ENCODE measurements at places on chromosomes 3 and 15.

DNA sequence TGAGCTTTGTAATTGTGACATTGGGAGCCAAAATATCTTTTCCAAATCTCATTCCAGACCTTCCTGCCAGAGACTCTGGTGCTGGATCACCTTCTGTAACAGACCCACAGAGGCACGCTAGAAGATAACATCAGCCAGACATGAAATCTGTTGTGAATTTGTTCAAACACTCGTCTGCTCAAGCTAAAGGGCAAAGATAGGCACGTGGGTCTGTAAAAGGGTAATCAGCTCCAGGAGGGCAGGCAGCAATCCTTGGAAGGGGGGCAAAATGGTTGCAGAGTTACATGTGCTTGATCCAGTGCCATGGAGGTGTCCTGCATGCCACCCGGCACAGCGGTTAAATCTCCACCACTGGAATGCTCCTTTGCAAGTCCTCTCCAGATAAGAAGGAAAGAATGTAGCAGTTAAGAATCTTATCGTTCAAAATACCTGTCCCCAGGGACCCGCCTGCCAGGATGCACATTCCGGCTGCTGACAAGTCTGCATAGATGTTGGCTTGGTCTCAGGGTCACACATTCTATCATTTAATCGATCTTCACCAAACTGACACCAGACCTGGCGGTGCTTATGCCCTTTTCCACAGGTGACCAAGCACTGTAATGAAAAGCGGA lies 74.8 kb downstream of the ADAMTS9 start:
- no peak for DNase-seq

GRCh38 chr15:80275961-80276360 lies 23.9 kb upstream of the CTXND1 start:
- DNase-seq: no peak

DNA sequence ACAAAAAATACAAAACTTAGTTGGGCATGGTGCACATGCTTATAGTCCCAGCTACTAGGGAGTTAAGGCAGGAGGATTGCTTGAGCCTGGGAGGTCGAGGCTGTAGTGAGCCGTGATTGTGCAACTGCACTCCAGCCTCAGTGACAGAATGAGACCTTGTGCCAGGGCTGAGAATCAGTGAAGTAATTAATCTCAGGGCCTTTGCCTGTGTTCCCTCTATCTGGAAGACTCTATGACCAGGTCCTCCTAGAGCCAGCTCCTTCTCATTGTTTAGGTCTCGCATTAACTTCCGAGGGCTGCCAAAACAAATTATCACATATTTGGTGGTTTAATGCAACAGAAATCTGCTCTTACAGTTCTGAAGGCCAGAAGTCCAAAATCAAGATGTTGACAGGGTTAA lies 41.4 kb upstream of the FLNB start:
- DNase-seq: no peak

GRCh38 chr3:11847607-11848006 lies 922 bp upstream of the TAMM41 start:
- no peak for DNase-seq

DNA sequence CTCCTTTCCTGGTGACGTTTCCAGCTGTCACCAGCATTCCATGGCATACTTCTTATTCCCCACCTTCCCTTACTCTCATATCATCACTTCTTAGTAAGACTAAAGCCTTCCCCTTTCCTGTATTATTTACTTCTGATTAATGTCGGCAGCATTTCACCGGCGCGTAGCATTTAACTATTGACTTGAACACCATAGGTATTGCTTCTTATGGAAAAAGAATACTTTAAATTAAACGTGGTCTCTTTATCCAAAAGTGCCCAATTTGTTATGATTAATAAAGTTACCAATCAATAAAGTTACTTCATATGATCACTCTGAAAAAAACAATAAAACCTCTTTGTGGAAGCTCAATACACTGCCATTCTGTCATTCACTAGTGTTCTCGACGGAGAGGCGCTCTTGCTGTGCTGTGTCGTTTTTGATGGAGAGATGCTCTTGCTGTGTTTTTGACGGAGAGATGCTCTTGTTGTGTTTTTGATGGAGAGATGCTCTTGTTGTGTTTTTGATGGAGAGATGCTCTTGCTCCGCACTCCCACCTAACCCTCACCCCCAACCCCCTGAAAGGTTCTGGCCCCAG lies 165.0 kb downstream of the XXYLT1 start:
- DNase-seq: no peak

- no peak for DNase-seq
These were observed 1.1 kb downstream of the SSR3 start for GRCh38 chr3:156553705-156554356.

GRCh38 chr3:52402706-52403270 lies 42.1 kb downstream of the SEMA3G start:
- DNase-seq: no peak

DNA sequence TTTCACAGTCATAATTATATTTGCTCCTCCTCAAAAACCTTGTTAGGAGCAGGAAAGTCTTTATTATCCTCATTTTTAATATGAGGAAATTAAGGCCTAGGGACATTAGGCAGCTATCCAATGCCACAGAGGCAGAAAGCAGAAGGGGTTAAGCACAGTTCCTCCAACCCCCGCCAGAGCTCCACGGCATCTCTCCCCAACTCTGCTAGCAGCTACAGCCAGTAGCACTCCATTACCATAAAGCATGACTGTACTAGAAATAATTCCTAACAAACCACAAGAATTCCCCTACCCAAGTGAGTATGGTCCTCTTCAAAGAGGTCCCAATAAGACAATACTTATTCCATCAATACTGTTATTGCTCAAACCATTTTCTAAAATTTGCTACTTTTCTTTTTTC lies 9.8 kb downstream of the HEG1 start:
- no peak for DNase-seq

DNA sequence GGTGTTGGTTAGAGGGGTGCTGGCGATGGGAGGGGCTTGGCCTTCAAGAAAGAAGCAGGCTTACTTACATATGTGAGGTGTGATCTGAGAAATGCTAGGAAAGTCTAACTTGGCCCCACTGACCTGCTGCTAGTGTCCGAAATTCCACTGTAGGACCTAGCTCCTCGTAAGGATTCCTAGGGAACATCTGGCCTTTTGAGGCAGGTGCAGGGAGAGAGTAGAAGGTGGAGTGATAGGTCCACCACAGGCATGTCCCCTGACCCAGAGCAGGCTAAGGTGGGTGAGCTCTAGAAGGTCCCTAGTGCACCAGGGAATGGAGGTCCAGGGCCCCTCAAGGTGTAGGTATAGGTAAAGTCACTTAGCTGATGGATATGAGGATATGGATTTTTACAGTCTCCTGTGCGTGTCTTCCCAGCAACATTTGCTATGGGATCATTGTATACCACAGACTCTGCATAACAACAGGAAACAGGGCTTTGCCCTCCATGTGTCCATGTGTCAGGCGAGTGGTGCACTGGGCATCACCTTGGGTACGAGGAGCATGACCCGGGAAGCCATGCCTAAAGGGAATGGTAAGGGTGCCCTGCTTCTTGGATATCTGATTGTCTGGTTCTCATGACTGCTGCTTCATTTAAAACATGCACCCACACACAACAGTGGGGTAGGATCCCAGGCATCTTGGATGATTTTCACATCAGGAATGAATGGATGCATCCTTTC lies 32.6 kb downstream of the POMGNT2 start:
- no peak for DNase-seq

DNA sequence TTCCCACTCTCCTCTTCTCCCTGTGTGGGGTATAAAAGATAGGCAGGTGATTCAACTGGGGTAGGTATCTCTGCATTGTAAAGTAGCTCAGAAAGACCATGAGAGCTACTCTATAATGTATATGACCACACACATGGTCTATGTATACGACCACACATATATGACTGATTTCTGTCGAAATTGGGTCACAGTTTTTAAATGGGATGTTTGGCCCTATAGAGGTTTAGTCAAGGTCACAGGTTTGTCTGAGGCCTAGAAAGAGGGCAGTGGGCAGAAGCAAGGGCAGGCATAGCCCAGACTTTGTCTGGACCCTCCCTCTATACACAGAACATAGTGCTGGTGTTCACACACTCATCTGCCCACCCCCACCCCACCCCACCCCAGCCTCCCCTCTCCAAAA lies 4.4 kb downstream of the LAMP3 start:
- no peak for DNase-seq

- no peak for DNase-seq
These were observed 88.3 kb upstream of the CLSTN2 start for GRCh38 chr3:139846729-139847128.

- no peak for DNase-seq
These were observed 108.3 kb downstream of the OCA2 start for GRCh38 chr15:27990521-27991515.

GRCh38 chr15:31245135-31245689 lies 81.4 kb upstream of the KLF13 start:
- DNase-seq: no peak

DNA sequence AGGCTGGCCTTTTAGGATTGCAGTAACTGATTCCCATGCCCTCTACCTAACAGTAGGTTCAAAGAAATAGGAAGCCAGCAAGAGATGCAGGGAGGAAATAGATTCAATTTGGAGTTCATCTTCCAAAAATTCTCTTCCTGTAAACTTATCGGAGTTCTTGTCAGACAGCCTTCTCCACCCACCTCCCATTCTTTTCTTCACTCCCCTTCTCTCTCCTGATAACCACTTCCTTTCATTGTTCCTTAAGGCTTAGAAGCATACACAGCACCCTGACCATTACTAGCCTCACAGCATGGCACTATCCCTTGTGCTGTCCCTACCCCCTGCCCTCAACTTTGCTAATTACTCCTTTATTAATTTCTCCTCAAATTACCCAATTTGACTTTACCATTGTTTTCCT lies 130.4 kb upstream of the ADAMTS9 start:
- no peak for DNase-seq

DNA sequence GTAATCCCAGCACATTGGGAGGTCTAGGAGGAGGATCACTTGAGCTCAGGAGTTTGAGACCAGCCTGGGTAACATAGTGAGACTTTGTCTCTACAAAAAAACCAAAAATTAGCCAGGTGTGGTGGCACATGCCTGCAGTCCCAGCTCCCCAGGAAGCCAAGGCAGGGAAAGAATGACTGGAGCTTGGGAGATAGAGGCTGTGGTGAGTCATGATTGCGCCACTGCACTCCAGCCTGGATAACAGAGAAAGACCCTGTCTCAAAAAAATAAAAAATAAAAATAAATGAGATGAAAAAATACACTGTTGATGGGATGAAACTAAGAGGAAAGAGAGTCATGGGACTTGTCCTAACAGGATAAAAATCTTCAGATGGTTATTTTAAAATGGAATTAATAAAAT lies 137.6 kb downstream of the IMPG2 start:
- DNase-seq: no peak
